ENCODE measurements at places on chromosomes 12 and 14.
A peak's percentile ranks its signal among the peaks of the same experiment; 100 is the strongest.

DNA sequence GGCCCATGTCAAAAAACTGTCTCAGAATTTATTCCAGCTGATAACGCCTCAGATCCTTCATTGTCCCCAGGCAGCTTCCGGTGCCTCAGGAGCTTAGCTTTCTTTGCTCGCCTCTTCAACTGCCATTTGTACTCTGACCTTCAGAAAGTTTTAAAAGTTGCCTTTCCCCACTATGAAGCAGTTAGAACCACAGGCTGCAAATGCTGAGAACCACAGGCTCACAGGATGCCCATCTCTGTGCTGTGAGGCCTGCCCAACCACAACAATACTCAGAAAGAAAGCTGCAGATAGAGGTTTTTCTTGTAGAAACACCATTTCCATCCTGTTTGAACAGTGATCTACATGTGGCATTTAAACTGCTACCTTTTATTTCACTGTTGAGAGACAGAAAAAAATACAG lies 131.1 kb downstream of the PRKCH start:
- no peak for DNase-seq

DNA sequence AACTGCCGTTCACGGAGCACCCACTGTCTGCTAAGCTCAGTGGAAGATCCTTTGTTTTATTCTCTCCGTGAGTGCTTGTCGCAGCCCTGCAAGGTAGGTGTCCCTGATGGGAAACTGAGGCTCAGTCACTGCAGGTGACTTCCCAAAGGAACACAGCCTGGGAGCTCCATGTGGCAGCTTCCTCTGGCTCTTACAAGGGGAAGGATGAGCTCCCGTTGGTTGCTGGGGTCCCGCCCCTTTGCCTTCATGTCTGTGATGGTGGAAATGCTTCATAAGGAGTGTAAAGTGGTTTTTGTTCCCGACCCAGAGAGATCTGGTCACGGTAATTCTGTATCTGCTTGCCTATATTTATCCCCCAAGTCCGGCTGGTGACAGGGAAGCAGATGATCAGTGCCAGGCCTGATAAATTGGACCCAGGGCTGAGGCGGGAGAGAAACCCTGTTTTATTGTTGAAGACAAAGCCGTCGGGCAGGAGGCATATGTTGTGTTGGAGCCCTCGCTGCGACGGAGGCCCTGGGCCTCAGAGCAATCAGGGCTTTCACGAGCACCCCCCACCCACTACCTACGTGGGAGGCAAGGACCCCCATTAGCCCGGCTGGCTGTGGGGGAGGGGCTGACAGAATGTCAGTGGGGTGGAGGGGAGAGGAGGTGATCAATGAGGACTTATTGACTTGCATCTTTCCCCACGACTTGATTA lies 91.9 kb downstream of the KIF26A start:
- no peak for DNase-seq

GRCh38 chr12:90235642-90236041 lies 527.0 kb upstream of the ATP2B1 start:
- DNase-seq: peak; percentile 6

GRCh38 chr12:44817687-44818086 lies 58.4 kb downstream of the NELL2 start:
- DNase-seq: no peak

DNA sequence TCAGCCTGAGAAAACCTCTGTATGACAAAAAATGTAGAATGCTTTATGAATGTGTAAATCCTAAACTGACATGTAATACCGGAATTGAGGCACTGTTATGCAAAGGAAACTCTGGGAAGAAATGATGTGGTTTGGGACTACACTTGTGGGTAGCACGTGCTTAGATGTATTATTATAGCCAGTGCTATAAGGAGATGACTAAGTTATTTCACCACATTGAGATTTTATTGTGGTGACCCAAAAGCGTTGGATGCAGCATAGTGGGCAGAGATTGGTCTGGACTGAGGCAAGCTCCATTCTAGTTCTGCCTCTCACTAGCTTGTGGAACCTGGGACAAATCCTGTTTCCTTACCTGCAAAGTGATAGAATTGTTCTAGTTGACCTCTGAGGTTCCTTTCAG lies 172.2 kb downstream of the SNAPC1 start:
- DNase-seq: peak; percentile 99

DNA sequence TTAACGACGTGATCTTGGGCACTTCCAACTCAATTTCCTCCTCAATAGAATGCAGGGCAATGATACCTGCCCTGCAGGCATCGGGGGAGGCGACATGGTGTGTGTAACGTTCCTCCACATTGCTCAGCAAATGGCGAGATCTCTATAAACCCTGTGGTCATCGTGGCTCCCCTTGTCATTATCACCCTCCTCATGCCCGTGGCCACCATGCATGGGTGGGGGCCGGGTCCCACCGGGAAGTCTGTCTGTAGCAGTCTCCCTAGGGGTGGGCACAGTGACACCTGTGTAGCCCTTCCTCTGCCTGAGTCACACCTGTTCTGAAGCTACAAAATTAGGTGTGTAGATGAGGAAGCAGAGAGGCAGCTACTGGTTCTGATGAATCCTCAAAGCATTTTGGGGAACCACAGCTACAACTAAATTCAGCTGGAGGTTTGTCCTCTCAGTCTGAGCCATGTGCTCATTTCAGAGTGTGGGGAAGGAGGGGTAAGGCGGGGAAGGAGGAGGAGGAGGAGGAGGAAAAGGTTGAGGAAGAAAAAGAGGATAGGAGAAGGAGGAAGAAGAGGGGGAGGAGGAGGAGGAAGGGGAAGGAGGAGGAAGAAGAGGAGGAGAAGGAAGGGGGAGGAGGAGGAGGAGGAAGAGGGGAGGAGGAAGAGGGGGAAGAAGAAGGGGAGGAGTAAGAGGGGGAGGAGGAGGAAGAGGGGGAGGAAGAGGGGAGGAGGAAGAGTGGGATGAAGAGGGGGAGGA lies 11.0 kb upstream of the CACNA2D4 start:
- no peak for DNase-seq

- no peak for DNase-seq
Observed at GRCh38 chr14:38866461-38866860, 236.6 kb downstream of the SEC23A start.

- DNase-seq: peak; percentile 82
Observed at GRCh38 chr12:132170094-132170636, 25.9 kb downstream of the NOC4L start.

GRCh38 chr12:16323638-16324037 lies 23.8 kb upstream of the MGST1 start:
- no peak for DNase-seq

DNA sequence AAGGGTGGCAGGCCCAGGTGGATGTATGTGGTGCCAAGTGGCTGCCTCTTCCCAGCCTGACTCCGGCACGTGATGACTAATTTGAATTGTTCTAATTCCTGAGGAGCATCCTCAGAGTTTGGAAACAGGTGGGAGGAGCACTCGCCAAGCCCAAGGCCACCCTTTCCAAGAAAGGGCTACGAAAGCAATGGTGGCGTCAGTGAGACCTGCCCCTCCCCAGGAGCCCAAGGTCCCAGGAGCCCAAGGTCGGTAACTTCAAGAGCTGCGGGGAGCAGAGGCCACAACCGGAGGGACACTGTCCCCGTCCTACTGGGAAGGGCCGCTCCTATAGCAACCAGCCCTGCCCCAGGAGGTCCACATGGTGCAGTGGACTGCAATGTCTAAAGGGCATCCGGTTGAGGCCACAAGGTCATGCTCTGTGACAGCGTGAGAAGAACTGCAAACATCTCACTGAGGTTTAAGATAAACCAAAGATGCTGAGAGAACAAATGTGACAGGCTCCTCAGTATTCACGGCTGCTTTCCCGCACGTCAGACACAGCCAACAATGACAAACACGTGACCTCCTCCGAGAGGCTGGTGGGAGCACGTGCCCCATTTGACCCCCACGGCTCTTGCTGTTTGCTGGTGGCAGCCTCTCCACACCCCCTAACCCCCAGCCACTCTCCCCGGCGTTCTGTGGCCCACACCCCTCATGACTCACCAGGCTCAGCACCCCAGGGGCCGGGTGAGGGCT lies 79.6 kb downstream of the ITPK1 start:
- DNase-seq: peak; percentile 48

DNA sequence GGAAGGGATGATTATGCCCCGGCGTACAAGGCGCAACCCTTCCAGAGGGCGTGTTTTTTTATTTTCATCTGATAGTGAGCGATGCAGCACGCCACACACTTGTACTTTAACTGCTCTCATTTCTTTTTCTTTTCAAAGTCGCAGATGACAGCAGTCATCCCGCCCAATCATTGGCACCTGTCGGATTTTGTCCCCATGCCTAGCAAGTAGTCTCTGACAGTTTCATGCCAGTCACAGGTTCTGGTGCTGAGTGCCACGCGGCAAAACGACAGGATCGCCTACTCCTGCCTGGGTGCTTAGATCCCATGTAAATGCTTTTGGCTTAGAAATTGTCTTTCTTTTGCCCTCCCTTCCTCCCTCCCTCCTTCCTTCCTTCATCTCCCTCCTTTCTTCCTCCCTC lies 117.7 kb downstream of the GLT1D1 start:
- DNase-seq: no peak

- DNase-seq: no peak
Observed at GRCh38 chr14:58662759-58663158, 25.0 kb downstream of the DACT1 start.

DNA sequence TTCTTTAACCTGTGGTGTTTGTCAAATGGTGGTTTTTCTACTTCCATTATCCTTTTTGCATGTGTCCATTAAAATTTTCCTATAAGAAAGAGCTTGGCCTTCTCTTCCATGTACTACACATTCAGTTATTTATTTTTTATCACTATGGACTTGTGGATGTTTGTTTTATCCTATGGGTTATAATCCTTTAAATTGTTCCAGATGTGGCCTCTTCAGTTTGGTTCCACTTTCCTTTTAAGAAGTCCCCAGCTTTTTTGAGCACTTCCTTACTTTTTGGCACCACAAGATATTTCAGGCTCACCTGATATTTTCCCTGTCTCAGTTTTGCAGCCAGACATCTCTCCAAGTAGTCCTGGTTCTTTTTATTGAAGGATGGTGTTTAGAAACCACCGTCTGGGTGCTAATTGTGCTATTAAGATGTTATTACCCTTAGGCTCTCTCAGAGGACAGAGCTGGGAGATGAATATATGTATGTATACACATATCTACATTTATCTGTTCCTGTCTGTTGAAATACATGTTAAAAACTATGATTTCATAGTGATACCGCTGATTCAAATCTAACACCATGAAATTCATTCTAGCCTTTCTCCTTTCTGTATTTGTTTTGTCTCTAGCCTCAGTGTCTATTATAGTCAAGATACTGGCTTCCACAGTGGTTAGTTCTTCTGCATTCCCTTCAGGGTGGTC lies 408.5 kb upstream of the RGS6 start:
- DNase-seq: peak; percentile 46

DNA sequence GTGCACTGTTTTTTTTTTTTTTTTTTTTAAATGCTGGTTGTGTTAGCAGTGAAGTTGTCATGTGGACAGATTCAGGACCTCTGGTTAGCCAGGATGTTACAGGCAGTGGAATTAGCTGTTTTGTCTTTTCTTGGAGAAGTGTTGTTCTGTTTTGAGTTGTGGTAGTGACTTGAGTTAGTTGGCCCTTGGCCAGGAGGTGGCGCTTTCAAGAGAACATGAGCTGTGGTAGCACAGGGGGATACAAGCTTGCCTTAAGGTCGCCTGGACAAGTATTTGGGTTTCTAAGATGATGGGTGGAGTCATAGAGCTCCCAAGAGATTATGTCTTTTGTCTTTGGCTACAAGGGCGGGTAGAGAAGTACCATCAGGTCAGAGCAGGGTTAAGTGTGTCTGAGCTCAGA lies 33.3 kb upstream of the CCDC198 start:
- DNase-seq: no peak

- no peak for DNase-seq
Observed at GRCh38 chr14:57812741-57813140, 53.2 kb downstream of the SLC35F4 start.

DNA sequence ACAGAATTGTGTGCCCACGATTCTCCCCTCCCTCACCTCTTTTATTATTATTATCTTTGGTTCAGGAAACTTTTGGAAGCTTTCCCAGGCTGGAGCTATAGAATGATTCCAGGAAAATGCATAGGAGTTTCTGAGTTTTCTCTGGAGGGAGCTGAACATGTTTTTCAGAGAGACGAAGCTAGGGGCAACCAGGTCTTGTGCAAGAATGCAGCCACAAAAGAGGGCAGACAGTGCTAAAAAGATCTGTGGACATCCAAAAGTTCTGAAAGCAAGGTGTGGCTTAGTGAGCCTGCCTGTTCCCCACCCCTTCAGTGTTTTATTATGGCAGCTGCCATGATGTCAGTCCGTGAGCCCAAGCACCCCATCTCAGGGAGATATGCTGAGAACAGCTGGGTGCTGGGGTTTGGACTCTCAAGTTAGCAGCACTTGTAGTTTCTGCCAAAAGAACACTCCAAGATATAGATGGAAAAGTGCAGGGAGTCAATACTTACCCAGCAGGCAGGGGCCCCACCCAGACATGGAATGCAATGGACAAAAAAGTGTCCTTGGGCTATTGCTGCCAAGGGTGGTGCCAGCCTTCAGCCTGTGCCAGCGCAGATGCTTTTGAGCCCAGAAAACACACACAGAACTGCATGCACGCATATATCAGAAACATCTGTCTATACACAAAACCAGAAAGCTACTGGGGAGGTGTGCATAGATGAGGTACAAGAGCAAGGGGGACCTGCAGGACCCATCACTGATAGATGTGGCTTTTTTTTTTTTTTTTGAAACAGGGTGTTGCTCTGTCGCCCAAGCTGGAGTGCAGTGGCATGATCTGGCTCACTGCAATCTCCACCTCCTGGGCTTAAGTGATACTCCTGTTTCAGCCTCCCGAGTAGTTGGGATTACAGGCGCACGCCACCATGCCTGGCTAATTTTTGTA lies 17.0 kb upstream of the IRF2BPL start:
- no peak for DNase-seq

- no peak for DNase-seq
Observed at GRCh38 chr12:105032703-105033357, 46.7 kb downstream of the NOPCHAP1 start.

GRCh38 chr12:9391815-9392214 lies 183.6 kb upstream of the PZP start:
- DNase-seq: no peak
